NCI-H2029 treated with DMSO at 0.1 percent for 48 hours (cell line): ENCODE measurements at places on chromosomes 16 and 17.
A peak's percentile ranks its signal among the peaks of the same experiment; 100 is the strongest.

DNA sequence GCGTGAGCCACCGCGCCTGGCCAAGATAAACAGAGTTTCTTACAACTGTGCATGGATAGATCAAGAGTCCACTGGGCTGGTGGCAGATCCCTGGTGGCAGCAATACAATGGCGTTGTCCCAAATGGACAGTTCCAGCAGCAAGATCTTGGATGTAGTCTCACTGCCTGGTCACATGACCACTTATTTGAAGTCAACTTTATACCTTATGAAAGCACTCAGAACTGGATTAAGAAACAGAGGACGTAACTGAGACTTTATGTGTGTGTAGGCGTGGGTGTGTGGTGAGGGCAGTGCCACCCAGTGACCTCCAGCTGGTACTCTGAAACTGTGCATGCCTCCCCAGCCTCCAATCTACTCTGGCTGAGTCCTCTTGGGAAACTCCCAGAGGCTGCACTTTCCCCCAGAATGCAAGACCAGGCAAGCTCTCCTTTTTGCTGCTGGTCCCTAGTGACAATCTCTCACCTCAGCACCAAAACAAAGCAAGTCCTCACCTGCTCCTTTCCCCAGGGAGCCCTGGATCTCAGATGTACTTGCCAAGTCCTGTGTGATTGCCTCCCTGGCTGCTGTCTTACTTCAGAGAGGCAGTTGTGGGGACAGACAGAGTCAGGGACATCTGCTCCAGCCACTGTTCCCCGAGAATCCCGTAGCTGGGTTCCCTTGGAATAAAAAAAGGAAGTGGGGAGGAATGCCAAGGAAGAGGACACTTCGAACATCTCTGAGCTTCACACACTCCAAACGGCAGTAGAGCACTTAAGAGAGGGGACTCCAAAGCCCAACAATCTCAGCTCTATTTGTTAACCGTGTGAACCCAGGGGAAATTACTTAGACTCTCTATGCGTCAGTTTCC lies 11.7 kb upstream of the ST6GALNAC2 start:
- no peak for DNase-seq

GRCh38 chr17:49972486-49973270 lies 3.7 kb downstream of the DLX4 start:
- no peak for DNase-seq

GRCh38 chr16:87278191-87279093 lies 38.8 kb downstream of the C16orf95 start:
- no peak for DNase-seq

- no peak for DNase-seq
Measured at GRCh38 chr17:77783991-77784820, 174.3 kb upstream of the TNRC6C start.

DNA sequence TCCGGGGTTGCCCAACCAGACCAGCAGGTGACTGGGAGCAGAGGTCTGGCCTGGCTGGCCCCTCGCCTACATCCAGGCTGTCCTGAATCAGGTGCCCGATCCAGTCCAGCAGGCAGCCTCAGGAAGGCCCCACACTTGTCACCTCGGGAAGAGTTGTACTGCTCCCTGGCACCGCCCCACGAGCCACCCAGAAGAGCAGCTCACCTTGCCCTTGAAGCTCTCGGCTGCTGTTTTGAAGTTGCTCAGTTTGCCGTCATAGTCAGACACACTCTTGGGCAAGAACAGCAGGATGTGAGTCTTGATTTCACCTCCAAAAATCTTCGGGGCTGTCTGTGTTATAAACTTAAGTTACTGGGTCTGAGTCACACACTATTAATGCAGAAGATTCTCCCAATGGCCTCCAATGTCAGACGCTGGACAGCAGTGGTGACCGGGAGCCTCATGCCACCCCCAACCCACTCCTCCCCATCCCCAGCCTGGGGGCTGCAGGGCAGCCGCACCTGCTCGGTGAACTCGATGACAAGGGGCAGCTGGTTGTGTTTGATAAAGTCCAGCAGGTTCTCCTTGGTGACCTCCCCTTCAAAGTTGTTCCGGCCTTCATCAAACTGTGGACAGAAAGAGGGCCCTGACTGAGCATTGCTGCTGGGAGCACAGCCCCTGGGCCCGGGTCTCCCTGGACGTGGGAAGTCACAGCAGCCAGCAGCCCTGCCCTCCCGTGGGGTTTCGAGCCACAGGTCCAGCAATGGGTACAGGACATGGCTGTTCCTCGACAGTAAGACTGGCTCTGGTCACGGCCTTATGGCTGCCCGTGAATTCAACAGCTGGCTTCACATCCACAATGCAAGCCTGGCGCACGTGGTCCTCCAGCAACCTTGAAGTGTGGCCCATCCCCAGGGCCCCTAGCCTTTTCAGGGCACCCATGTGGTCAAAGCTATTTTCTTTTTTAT lies 12.2 kb upstream of the PPP1R27 start:
- no peak for DNase-seq

DNA sequence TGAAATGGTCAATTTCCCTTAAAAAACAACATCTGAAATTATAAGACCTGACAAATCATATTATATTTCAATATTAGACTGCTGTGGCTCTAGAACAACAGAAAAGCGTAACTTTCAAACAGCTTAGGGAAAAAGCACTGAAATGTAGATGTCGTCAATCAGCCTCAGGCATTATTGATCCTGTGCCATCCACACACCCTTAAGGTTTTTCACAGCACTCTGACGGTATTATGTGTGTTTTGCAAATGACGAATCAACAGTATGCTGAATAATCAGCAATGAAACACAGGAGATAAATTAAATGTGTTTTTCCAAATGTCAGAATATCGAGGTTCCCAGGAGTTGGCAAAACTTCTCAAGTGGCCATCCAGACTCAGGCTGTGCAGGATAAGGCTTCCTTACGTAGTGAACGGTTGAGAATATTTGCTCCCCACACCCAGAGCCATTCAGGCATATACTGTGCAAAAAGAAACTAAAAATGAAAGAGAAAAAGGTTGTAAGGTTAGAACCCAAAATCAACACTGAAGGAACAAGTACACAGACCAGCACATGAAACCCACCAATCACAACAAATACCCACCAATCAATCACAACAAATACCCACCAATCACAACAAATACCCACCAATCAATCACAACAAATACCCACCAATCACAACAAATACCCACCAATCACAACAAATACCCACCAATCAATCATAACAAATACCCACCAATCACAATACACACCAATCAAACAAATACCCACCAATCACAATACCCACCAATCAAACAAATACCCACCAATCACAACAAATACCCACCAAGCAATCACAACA lies 7.7 kb upstream of the MBTPS1 start:
- no peak for DNase-seq

DNA sequence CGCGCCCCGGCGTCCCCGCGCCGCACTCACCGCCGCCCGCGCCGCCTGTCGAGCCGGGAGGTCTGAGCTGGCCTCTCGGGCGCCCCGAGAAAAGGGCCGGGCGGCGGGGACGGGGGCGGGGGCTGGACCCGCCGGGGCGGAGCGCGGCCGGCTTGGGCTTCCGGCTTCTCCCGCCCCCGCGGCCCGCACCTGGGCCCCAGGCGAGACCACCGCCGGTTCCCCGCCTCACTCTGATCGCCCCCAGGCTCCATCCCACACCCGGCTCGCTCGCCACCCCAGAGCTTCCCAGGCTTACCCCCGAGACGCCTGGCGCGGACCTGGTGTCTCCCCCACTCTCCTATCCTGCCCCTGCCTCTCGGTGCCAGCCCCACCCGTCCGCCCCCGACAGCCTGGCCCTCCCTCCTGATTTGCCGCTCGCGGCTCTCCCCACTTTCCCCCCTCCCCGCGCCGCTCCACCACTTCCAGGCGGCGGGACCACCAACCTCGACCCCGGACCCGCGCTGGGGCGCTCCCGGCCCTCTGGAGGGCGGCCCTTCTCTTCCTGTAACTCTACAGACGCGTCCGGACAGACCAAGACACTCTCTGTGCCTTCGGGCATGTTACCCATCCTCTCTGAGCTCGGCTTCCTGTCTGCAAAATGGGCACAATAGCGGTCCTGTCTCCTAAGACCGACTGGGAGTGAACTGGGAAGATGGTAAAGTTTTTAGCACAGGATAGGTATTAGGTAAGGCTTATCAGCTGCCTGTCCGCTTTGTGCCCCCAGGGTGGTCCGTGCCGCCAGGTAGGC lies at the start of gene LITAF:
Gene LITAF (minus strand): TSS at position 64 of the 787 bp plus-strand sequence. CDS start 30,189 bp downstream, outside the sequence.
- no peak for DNase-seq

DNA sequence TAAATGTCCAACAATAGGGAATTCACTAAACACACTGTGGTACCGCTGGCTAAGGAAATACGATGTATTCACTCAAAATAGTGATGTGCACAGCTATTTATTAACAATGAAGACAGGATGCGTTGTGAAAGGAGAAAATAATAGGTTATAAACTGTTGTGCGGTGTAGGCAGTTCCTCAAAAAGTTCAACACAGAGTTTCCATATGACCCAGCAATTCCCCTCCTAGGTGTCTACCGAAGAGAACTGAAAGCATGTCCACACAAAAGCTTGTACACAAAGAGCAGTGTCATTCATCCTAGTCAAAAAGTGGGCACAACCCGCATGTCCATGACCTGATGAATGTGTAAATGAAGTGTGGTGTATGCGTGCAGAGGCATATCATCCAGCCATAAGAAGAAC lies 1.2 kb upstream of the CES1 start:
- no peak for DNase-seq

GRCh38 chr16:56312028-56312300 lies 113.4 kb downstream of the AMFR start:
- peak; percentile 79 for DNase-seq

GRCh38 chr16:53886482-53887378 lies 182.8 kb downstream of the FTO start:
- no peak for DNase-seq

DNA sequence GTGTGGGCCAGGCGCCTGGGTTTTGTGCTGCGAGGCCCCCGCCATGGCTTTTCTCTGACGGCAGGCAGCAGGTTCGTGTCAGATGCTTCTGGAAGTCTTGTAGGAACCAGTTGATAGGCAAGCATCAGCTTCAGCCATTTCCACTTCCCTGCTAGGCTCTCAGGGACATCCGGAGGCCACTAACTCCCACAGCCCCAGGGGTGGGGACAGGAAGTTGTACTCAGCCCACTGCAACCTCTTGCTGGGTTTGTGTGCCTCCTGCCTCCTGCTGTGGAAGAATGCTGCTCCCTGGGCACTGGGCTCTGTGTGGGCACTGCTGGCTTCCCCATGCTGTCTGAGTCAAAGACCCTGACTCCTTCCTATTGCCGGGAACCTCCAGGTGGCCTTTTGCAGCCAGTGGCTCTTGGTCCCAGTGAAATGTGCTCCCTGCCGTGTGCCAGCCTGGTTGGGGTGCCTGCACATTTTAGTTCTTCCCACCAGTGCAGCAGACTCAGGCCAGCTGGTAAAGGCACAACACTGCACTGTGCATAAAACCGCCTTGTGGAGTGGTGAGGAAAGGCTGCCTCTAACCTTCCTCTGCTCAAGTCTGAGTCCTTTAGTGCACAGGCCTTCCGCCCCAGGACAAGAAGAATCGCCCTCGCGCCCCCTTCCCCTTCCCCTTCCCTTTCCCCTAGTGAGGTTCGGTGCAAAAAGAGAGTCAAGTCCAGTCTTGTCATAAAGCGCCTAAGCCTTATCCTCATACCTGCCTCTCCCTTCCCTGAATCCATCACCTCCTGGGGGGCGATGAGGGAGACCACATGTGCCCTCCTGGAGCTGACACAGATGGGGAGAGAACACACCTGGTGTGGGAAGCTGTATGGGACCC lies 16.6 kb downstream of the LDHD start:
- no peak for DNase-seq

DNA sequence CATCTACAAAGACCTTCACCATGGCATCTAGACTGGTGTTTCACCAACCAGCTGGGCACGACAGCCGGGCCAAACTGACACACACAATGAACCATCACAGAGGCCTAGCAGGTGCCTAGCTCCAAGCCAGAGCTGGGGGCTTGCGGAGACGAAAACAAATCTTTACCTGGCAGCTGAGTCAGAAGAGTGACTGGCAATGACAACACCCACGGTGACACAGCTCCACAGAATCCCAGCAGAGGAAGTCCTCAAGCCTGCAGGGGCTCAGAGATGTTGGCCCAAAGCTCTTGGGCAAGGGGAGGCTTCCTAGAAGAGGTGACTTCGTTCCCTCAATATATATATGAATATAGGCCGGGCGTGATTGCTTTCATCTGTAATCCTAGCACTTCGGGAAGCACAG lies 5.1 kb downstream of the MMP25 start:
- no peak for DNase-seq

- peak; percentile 69 for DNase-seq
Measured at GRCh38 chr17:63406689-63407330, 39.3 kb downstream of the CYB561 start.

DNA sequence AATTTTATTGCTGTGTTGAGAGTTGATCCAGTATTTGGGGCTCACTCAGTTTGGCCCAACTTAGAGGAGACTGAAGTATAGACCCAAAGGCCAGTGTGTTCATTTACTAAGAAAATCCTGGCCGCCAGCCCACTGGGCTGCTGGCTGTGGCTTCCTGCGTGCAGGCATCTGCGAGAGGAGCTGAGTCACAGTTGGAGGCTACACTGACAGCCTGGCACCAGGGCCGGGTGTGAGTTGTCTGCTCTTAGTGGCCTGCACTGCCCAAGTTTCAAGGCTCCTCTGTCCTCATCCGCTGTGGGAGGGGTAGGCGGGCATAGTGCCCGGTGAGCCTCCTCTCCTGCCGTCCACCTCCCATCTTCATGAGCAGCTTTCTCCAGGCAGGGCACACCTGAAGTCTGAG lies 54.2 kb downstream of the PLD6 start:
- no peak for DNase-seq

DNA sequence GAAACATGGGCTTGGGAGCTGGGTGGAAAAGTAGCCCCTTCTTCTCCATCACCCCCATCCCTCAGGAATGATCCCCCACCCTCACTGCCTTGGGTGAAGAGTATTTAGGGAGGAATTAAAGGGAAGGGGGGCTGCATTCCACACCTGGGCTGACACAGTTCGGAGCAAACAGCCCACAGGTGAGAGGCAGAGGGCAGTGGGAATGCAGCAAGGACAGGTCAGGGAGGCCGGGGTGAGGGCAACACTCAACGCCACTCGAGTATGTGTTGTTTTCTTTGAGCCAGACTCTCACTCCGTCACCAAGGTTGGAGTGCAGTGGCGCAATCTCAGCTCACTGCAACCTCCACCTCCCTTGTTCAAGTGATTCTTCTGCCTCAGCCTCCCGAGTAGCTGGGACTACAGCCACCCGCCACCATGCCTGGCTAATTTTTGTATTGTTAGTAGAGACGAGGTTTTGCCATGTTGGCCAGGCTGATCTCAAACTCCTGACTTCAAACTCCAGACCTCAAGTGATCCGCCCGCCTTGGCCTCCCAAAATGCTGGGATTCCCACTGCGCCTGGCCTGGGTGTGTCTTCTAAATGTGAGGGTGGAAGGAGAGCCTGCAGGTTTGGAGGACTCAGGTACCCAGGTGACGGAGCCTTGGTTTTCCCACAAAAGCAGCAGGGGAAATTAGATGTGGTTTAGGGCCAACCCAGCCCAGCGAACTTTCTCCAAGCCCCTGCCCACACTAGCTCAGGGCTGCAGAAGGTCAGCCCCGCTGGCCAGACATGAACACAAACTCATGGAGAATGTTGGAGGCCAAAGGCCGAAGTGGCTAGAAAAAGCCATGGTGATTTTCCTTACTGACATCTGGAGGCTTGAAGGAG lies 21.2 kb upstream of the ITGA3 start:
- no peak for DNase-seq
